Stimulated activated CD8-positive, alpha-beta memory T cell treated with anti-CD3 and anti-CD28 coated beads, Interleukin-7, amount 100 ng/mL, for 4 hours (primary cell): ENCODE measurements at places on chromosomes 12 and 14.

DNA sequence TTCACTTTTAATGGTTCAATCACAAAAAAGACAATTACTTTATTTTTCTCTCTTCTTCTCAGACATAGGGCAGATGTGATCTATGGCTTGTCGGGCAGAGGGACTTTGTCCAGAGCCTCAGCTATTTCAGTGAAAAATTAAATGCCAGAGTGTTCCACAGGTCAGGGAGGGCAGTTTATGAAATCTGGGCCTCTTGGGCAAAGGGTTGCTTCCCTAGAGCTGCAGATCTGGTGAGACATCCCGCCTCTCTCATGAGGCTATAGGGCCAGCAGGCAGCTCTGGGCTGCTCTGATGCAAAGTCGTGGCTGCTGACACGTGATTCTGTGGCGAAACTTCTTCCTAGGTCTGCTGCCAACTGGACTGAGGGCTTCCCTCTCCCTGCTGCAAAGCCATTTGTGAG lies 6.0 kb downstream of the CLMN start:
- DNase-seq, result no peak

GRCh38 chr12:124097701-124098100 lies 124.7 kb downstream of the ZNF664 start:
- no peak for DNase-seq

DNA sequence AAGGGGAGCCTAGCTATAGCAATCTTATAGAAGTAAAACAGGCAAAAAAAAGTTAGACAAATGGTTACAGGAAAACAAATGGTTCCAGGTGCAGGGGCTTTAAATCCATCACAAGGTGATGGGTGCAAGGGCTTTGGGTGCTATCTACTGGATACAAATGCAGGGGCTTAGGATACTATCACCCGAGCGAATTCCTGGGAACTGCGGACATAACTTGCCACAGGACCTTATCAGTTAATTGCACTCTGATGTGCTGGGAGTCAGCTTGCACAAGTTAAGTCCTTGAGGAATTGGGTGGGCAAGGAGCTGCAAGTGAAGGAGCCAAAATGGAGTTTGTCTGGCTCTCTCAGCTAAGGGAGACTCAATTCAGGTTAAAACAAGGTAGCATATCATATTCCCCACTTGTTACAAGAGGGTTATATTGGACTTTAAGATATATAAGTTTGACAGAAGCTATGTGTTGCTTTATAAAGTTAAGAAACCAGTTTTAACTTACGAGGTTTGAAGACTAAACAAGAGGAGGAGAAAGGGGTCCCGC lies 115.0 kb upstream of the PZP start:
- DNase-seq, result no peak

DNA sequence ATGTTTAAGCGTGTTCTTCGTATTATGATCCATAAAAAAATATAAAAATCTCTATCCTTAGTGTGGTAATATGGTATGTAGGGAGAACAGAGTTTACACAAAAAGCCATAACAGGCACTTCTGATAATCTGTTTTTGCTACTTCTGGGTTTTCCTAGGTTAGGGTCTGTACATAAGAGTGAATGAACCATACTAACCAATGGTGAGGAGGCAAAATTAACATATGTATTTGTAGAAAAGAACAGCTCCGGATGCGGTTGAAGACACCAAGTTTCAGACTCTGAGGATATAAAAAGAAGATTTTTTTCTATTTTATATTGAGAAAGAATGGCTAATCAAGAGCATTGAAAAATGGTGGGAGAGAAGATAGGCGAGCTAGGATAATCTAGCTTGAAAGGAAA lies 40.2 kb upstream of the PPP1R12A start:
- DNase-seq, result no peak

DNA sequence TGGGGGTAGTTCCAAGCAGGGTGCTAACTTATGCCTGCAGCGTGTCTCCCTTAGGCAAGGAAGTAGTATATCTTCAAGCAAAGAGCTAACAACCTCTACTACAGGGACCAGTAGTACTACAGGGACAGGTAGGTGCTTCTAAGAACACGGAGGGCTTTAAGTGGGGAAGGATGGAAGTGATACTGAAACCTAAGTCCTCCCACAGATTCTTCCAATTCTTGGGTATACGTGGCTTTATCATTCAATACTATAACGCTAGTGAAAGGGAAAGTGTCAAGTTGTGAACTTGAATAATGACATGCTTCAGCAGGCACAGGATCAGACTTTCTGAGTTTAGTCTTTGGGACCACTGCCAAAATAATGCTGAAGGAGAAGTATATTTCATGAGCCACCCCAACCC lies 241.7 kb downstream of the CEP128 start:
- no peak for DNase-seq

GRCh38 chr14:69573205-69573830 lies 1.4 kb downstream of the CCDC177 start:
- no peak for DNase-seq

- DNase-seq, result no peak
These were observed 36.4 kb upstream of the ATXN2 start for GRCh38 chr12:111635524-111635923.

- DNase-seq, result no peak
These were observed 316.0 kb downstream of the RAD51B start for GRCh38 chr14:68135566-68135965.

- DNase-seq, result no peak
These were observed 164.7 kb upstream of the PRMT8 start for GRCh38 chr12:3326156-3326849.

GRCh38 chr12:90090929-90091651 lies 382.5 kb upstream of the ATP2B1 start:
- no peak for DNase-seq

GRCh38 chr12:22990501-22990900 lies 365.5 kb downstream of the ETNK1 start:
- no peak for DNase-seq

DNA sequence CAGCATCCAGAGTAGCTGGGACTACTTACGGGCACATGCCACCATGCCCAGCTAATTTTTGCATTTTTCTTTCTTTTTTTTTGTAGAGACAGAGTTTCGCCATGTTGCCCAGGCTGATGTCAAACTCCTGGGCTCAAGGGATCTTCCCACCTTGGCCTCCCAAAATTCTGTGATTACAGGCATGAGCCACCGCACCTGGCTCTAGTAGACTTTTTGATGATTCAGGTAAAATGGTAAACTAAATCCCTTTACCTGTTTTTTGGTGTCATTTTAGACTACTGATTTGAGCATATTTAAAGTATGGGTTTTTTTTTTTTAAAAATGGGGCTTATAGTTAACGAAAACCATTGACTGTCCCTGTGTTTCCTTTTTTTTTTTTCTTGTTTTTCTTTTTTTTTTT lies 20.5 kb downstream of the RBMS2 start:
- no peak for DNase-seq

- DNase-seq, result no peak
These were observed 52.3 kb upstream of the GPHB5 start for GRCh38 chr14:63371033-63371432.

- DNase-seq, result no peak
These were observed 284.3 kb downstream of the RAD51B start for GRCh38 chr14:68103853-68104252.

- no peak for DNase-seq
These were observed 28.4 kb upstream of the FAM181A start for GRCh38 chr14:93898731-93899130.

DNA sequence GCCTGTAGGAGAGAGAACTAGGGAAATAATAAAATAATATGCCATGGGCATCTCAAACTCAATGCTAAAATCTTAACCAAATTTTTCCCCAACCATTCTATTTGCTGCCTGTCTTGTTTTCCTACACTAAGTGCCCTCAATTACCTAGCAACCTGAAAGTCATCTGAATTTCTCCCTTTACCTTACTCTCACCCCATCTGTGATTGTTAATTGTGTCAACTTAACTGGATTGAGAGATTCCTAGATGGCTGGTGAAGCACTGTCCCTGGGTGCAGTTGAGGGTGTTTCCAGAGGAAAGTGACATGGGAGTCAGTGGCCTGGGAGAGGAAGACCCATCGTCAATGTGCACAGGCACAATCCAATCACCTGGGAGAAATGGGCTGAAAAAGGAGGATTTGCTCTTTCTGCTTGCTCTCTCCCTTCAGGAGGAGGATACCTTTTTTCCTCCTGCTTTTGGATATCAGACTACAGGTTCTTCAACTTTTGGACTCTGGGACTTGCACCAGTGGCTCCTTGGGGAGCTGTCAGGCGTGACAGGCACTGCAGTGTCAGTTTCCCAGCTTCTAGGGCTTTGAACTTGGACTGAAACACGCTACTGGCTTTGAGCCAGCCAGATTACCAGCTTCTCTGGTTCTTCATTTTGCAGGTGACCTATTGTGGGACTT lies 100.1 kb downstream of the PPP1R12A start:
- DNase-seq, result no peak

DNA sequence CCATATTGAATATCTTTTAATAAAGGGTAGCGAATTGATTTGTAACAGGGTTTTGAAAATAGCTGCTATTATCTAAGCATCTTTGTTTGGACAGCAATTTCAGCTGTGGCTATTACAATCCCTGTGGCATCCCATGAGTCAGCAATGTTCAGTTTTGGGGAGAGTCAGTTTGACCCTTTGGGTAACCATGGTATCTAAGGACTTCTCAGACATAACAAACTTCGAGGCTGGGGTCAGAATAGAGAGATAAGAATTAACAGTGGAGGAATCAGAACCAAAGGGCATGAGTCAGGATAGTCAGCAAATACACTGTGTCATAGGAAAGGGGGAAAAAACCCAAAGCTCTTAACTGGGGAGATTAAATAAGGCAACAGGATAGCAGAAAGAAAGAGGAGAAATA lies 11.7 kb upstream of the PTHLH start:
- DNase-seq, result no peak

GRCh38 chr14:50396631-50397389 lies at the start of gene CDKL1:
Gene CDKL1, minus strand, starts transcription at chr14:50396881. Its CDS starts 1,013 bp downstream, at chr14:50395868.
- peak; percentile 13 for DNase-seq

DNA sequence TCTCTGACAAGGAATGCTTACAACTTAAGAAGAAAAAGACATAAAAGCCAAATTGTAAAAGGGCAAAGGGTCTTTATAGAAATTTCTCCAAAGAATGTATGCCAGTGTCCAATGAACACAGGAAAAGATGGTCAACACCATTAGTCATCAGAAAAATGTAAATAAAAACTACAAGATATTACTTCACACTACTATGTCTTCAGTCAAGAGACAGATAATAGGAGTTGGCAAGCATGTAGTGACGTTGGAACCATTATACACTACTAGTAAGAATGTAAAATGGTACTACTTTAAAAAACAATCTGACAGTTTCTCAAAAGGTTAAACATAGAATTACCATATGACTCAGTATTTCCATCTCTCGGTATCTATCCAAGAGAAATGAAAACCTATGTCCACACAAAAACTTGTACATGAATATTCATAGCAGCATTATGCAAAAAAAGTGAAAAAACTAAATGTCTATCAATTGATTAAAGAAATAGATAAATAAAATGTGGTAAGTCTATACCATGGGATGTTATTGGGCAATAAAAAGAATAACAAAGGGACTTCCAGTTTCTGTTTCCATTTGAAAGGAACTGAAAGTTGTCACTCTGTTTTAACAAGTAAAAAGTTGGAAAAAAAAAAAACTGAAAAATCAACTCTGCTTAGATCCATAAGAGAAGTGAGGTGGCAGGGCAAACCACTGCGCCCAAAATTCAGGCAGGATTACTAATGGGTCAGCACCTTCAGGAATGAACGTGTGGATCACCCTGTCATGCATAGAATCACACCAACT lies 69.8 kb downstream of the ALG10B start:
- no peak for DNase-seq

DNA sequence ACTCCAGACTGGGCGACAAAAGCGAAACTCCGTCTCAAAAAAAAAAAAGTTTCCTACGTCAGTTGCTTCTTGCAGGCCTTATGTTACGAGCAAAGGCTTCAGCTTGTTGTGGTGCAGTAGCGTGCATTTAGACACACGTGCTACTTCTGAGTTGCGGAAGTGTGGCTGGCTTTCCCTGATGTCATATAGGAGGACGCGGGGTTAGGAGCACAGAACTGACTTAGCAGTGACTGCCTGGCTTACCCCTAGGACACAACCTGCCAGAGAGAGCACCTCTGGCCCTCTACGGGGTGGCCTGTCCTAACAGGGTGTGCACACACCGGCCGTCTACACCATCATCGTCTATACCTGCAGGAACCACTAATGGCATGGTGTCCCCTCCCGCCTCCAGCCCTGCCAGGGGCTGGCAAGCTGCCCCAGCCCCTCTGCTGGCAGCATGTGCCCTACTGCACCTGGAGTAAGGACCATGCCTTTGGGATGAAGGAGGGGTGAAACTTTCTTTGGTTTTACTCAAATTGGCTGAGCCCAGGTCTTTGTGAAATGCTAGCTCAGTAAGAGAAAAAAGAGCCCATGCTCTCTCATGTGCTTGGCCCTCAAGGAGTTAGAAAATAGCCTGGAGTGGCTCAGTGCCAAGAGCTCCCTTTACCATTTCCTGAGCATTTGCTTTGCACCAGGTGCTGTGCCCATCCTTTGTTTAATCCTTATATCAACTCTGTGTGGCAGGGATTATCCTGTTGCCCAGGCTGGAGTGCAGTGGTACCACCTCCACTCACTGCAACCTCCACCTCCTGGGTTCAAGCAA lies 1.7 kb upstream of the GPR68 start:
- peak; percentile 67 for DNase-seq

GRCh38 chr14:76946753-76947077 lies 81.8 kb downstream of the IRF2BPL start:
- DNase-seq, result no peak

- no peak for DNase-seq
These were observed 33.7 kb downstream of the NRDE2 start for GRCh38 chr14:90297876-90298629.

DNA sequence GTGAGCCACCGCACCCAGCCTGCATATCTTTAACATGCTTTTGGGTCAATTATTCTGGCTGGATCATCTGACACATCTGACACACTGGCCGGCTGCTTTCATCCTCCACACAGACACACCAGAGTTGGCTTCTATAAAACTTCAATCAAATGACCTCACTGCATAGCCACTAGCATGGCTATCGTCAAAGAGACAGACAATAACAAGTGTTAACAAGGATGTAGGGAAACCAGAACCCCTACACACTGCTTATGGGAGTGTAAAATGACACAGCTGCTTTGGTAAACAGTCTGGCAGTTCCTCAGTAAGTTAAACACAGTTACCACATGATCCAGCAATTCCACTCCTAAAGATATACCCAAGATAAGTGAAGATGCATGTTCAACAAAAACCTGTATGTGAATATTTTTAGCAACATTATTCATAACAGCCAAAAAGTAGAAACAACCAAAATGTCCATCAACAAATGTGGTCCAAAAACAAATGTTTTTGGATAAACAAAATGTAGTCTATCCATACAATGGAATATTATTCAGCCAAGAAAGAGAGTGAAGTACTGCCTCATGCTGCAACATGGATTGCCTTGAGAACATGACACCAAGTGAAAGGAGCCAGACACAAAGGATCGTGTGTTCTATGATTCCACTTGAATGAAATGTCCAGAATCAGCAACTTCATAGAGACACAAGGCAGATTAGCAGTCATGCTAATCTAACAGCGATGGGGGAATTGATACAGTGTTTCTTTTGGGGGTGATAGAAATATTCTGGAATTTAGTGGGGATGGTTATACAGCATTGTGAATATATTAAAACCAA lies 10.1 kb downstream of the KDM2B start:
- DNase-seq, result no peak

GRCh38 chr12:1619159-1619558 lies 9.9 kb upstream of the WNT5B start:
- DNase-seq, result no peak
